ENCODE measurements at places on chromosomes 1 and 21. TPM values are rescaled to one million over a fixed set of nuclear protein-coding genes. Genes with fewer than 3 reads are reported as not detected.

GRCh38 chr1:94236013-94236491 is 1.3 kb downstream of the ARHGAP29 start:
- peak; percentile 69 for DNase-seq
- no peaks in the 10 kb centered on the region for H3K36me3 ChIP-seq
- H3K27ac ChIP-seq, result peak overlapping the region; percentile 99

GRCh38 chr1:75745276-75745675 is 20.8 kb downstream of the ACADM start:
- H3K27me3 ChIP-seq, result no peaks in the 10 kb centered on the region
- H3K27ac ChIP-seq, result no peak overlapping the region
- H3K4me3 ChIP-seq, result no peak overlapping the region
- peaks cover 20% of the 10 kb centered on the region for H3K36me3 ChIP-seq
- H3K4me1 ChIP-seq, result no peaks in the 10 kb centered on the region

The UBL4B gene
- total RNA-seq, result not detected

The CR2 gene
- 0.34 TPM for total RNA-seq

- no peak for DNase-seq
- H3K27me3 ChIP-seq, result no peaks in the 10 kb centered on the region
- H3K27ac ChIP-seq, result no peak overlapping the region
- peaks cover 3% of the 10 kb centered on the region for H3K4me1 ChIP-seq
- no peak overlapping the region for H3K4me3 ChIP-seq
Measured at GRCh38 chr1:117683571-117684285, 77.9 kb downstream of the TENT5C start.

- no peaks in the 10 kb centered on the region for H3K4me1 ChIP-seq
- no peaks in the 10 kb centered on the region for H3K27me3 ChIP-seq
- no peak overlapping the region for H3K27ac ChIP-seq
- H3K36me3 ChIP-seq, result no peaks in the 10 kb centered on the region
- H3K4me3 ChIP-seq, result no peak overlapping the region
- no peak for DNase-seq
Measured at GRCh38 chr1:57254022-57254421, 169.8 kb downstream of the DAB1 start.

DNA sequence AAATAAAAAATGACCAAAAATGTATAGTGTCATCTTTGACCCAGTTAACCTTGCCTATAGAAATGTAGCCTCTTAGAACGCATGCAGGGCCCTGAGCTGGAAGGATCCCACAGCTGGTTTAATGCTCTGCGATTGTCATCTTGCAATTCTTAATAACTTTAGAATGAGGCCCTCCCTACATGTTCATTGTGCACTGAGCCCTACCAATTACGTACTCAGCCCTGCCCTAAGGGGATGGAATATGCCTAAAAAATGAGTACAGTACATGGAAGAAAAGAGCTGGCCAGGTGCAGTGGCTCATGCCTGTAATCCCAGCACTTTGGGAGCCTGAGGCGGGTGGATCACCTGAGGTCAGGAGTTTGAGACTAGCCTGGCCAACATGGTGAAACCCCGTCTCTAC is 57.8 kb upstream of the BCAR3 start:
- no peaks in the 10 kb centered on the region for H3K36me3 ChIP-seq
- no peak overlapping the region for H3K4me3 ChIP-seq
- H3K27me3 ChIP-seq, result no peaks in the 10 kb centered on the region
- H3K27ac ChIP-seq, result no peak overlapping the region
- no peak for DNase-seq

DNA sequence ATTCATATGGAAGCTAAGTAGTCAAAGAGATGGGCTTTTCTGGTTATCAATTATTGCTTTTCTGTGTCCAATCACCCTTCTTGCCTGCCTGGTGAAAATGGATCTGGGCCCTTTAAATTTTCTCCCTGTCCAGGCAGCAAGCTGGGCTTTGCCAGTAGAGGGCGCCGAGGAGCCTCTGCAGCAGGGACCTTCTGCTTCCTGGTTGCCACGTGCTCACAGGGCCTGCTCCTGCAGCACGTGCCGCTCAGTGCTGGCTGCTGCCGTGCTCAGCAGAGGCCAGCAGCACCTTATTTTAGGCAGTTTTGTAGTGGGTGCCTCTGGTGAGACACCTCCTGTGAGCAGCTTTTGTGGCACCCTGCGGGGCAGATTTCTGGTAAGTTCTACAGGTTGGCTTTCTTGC is 4.0 kb downstream of the ACTL8 start:
- H3K27me3 ChIP-seq, result peaks cover 3% of the 10 kb centered on the region
- no peak for DNase-seq
- no peaks in the 10 kb centered on the region for H3K4me1 ChIP-seq
- no peaks in the 10 kb centered on the region for H3K36me3 ChIP-seq
- no peak overlapping the region for H3K4me3 ChIP-seq
